Sciatic nerve (tissue), 2 donors: ENCODE measurements at places on chromosomes 7 and 10.
A peak's percentile ranks its signal among the peaks of the same experiment; 100 is the strongest.

DNA sequence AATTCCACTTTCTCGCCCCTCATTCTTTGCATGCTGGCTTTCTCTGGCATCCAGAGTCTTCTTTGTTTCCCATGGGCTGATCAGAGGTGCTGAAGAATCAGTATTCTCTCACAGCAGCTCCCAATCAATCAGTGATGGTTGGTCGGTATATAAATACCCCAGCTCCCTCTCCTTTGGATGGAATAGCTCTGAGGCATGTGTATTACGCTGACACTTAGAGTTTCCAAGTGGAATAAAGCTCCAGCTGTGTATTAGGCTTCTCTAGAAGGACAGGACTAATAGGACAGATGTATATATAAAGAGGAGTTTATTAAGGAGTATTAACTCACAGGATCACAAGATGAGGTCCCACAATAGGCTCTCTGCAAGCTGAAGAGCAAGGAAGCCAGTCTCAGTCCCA lies 218.3 kb upstream of the GRB10 start:
- DNase-seq, result no peak

DNA sequence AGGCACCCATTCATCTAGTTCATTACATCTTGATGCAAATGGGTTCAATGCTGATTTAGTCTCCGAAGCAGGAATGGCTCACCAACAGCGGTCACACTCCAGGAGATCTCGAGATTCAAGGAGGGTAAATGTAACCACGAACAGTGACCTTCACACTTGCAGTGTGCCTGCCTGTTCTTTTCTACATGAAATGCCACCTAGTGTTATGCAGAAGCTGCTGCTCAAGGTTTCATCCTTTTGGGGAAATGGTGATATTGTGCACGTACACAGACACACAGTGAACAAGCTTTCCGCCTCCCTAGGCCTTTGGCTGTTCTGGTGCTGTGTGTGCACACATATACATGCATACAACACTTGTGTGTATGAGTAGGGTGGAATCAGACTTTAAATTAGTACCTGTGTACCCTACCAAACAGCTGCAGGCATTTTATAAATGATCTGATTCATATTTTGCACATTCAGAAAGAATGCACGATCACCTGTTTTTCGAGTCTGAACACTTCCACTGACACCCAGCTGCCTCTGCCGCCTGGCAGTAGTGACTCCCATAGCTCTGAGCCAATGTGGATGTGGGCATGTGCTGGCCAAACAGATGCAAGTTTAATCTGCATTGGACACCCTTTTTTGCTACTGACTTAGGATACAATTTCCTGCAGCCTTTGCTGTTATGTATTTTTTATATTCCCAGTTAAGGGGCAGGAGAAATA lies 100.5 kb downstream of the TACC2 start:
- peak; percentile 2 for DNase-seq

- DNase-seq, result no peak
Measured at GRCh38 chr10:87940210-87940609, 76.8 kb downstream of the PTEN start.

GRCh38 chr7:937856-938484 lies 16.5 kb downstream of the ADAP1 start:
- no peak for DNase-seq

GRCh38 chr10:42637142-42637541 lies 1.2 kb downstream of the ZNF33B start:
- DNase-seq, result no peak

DNA sequence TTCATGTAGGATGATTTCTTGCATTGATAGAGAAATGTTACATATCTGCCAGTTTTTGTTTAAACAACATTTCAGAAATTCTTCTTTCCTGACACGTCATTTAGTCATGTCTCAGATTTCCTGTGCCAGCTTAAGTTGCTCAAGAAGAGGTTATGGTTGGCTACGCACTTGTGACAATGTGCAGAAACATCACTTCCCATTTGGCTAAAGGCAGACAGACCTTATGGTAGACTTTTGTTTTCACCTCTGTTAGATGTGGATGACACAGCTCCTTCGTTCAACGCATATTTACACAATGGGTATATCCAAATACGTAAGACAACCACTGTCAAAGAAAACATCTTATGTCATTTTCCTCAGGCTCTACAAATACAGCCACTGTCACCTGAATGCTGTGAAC lies 125.8 kb downstream of the DOCK4 start:
- no peak for DNase-seq

GRCh38 chr7:38190011-38190410 lies 12.0 kb downstream of the STARD3NL start:
- DNase-seq, result no peak

DNA sequence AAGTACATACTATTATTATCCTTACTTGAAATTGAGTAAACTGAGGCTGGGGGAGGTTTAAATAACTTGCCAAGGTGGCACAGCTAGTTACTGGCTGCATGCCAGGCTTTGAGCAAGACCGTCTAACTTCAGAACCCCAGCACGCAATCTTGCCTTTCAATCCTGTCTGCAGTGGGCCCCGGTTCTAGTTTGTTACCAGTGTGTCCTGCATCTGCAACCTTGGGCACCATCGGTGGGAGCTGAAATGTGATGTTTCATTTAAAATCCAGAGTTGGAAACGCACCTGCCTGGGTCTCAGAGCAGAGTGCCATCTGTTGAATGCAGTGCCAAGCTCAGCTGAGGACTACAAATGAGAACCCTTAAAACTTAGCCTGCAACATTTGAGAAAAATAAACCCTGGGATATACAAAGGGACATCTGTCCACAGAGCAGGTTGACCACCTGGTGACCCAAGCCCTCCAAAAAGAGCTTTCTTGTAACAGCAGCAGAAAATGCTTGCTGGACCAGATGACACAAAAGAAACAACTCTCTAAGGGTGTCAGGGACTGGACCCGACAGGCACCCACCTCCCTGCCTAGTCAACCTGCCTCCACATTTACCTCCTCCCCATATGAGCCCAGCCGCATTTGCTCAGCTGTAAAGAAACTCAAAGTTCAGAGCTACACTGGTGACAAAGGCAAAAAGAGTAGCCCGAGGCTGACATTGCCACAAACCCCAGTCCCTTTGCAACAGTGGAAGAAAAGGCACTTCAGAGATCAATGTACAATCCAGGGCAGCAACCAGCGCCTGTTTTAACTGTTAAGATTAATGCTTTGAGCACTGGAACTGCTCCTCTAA lies 1.7 kb downstream of the SH3PXD2A start:
- no peak for DNase-seq

DNA sequence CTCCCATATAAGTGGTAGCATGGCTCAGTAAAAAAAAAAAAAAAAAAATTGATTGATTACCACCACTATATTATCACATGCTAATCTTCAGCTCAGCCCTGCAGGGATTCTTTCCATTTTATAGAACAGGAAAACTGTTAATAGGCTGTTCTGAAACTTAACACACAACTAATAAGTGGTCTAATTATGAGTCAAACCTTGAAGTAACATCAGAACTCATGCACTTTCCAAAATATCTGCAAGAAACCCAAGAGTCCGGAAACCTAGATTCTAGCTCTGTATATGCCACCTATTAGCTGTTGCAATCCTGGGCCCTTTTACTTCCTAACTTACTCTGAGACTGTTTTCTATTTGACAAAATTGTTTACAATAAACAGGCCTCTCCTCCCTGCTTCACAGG lies 23.9 kb downstream of the SEM1 start:
- DNase-seq, result no peak

GRCh38 chr7:28554802-28555471 lies 142.6 kb downstream of the CREB5 start:
- DNase-seq, result no peak

- no peak for DNase-seq
Measured at GRCh38 chr10:126927799-126928198, 22.6 kb downstream of the DOCK1 start.

GRCh38 chr7:25368599-25369201 lies 140.4 kb upstream of the NPVF start:
- no peak for DNase-seq

DNA sequence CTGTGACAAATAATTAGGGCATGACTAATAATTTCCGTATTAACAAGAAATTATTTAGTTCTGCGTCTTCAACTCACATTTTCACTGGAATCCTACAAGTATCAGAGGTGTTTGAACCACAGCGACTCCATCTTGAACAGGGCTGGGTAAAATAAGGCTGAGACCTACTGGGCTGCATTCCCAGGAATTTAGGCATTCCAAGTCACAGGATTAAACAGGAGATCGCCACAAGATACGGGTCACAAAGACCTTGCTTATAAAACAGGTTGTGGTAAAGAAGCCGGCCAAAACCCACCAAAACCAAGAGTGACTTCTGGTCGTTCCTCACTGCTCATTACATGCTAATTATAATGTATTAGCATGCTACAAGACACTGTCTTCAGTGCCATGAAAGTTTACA lies 14.9 kb upstream of the LANCL2 start:
- no peak for DNase-seq

GRCh38 chr7:49773936-49774458 lies 559 bp downstream of the VWC2 start:
- no peak for DNase-seq

- DNase-seq, result no peak
Measured at GRCh38 chr10:14654821-14655382, 119.8 kb downstream of the FAM107B start.

DNA sequence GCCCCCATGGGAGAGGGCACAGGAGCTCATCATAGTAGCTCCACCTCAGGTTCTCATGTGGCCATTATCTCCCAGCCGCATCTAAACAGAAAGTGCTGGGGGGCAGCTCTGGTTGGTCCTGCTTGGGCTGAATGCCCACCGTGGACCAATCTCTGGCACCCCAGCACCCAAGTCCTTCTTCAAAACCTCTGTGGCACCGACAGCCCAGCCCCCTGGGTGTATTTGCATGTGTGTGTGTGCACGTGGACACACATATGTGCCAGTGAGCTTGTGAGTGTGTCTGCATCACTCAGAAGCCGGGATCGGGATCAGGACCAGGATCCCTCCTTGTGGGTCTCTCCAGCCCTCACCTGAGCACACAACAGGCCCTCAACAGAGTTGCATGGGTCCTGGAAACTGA lies 68.2 kb downstream of the ALOX5 start:
- no peak for DNase-seq

- DNase-seq, result peak; percentile 38
Measured at GRCh38 chr10:97738616-97739015, 1.7 kb downstream of the ZFYVE27 start.

GRCh38 chr7:29146057-29146706 lies at the start of gene CPVL:
TSS of gene CPVL (minus strand) at chr7:29146537. CDS start at chr7:29121061, 25,476 bp downstream.
- peak; percentile 73 for DNase-seq

DNA sequence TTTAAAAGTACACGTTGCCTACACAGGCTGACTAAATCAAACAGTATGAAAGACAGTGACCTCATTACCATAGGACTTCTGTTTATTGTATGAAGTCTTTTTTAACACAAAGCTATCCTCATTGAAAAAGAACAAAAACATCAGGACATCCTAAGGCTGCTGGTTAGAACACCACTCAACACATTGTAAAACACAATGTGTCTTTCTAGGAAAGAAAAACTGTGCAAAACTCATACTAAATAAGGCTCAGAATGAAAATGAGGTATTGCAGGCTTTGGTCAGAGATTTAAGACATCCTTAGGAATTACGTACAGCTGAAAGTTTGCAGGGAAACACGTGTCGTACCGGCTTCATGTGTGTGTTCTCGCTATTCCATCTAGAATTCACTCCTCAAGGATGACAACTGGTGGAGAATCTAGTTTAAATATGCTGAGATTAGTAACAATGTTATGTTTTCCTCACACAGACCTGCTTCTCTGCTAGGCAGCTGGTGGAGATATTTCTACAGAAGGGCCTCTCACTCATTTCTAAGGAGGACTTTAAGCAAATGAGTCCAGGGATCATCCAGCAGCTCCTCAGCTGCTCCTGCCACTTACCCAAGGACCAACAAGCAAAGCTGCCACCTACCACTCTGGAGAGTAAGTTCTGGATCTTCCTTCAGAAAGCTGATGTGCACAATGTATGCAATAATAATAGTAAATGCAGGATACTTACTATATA lies 29.3 kb downstream of the SLC39A12 start:
- no peak for DNase-seq
